Mucosa of descending colon (tissue), 3 donors: ENCODE measurements at places on chromosomes 4 and X. TPM values are rescaled to one million over a fixed set of nuclear protein-coding genes. Genes with fewer than 3 reads are reported as not detected.

Gene BANK1
- 1.1 TPM for total RNA-seq

Gene NUDT9
- 35.8 TPM for total RNA-seq

Gene GPRIN3
- total RNA-seq, result 23.7 TPM

Gene FRMPD4
- total RNA-seq, result 3.4 TPM

Gene NEUROG2
- not detected for total RNA-seq

Gene SLC38A5
- total RNA-seq, result 7.3 TPM

Gene SLC49A3
- total RNA-seq, result 11.5 TPM

Gene SH3D19
- total RNA-seq, result 97.5 TPM

Gene FGB
- total RNA-seq, result 0.63 TPM

DNA sequence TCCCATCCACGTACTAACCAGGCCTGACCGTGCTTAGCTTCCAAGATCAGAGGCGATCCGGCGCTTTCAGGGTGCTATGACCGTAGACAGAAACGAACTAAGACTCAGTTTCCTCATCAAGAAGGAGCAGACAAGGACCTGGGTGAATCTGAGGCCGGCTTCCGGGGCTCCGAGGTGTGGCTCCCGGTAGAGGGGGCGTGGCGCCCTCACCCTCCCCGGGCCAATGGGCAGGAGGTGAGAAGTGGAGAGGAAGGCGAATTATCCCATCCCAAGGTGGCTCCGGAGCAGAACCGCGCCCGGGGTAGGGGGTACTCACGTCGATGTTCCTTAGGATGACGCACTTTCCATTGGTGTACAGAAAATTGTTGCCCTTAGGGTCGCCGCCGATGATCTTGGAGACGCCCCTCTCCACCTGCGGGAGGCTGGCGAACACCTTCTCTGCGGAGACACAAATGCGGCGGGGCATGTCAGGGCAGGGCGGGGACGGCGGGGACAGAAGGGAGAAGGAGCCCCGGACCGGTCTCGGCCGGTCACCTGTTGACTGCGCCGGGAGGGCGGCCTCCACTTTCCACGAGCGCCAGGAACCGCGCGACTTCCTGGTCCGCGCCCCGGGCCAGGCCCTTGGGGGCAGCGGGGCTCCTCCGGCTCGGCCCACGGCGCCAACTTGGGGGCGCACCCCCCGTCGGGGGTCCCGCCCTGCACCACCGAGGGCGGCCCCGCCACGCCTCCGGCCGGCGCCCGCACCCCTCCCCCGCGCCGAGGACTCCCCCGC lies 616 bp downstream of the WDR1 start:
- DNase-seq, result peak; percentile 87

DNA sequence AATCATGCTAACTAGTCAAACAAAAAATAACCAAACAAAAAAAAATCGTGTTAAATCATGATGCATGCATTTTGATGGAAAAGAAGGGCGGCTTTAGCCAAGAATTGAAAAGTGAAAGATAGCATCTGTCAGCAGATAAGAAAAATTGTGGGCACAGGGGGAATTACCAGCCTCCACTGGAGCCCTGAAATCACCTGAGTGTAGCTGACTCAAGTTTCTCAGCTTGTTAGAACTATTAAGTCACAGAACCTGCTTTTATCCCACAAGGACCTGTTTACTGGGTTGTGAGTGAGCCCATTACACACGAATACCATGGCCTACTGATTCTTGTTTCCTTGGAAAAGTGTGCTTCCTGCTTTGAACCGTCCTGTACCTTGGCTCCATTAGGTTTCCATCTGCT lies 85.2 kb downstream of the COX18 start:
- DNase-seq, result no peak

GRCh38 chr4:66693694-66694093 lies 851.6 kb downstream of the CENPC start:
- DNase-seq, result no peak

GRCh38 chrX:30525732-30526131 lies 51.8 kb downstream of the TASL start:
- DNase-seq, result no peak

DNA sequence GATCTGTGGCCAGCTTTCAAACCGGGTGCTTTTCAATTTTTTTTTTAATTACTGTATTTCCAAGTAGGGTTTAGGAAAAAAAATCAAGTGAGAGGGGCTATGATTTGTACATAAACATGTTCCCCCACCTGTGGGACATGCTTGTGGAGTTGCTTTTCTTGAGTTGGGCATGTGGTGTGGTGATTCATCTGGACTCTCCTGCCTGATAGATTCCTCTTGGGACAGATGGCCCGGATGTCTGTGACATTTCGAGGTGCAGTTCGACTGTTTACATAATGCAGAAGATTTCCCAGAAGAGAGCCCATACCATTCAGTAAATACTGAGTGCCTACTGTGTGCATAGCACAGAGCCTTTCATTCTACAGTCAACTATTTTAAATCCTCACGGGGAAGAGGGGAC lies 49.9 kb downstream of the DOCK11 start:
- no peak for DNase-seq

DNA sequence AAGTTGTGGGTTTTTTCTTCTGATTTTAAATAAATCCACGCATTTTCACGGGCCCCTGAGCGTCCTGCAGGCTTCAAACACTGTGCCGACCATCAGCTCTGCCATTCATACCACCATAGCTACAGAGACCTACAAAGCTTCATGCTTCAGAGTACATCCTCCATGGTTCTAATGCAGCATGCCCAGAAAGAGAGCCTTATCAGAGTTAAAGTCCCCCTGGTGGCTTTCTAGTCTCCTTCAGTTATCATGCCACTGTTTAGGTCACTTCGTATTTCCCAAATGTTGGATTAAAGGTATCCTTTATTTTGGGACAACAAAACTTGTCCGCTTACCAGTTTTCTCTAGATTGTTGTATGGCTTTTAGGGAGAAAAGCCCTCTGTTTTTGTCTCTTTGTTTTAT lies 66.7 kb upstream of the VCX2 start:
- DNase-seq, result no peak

DNA sequence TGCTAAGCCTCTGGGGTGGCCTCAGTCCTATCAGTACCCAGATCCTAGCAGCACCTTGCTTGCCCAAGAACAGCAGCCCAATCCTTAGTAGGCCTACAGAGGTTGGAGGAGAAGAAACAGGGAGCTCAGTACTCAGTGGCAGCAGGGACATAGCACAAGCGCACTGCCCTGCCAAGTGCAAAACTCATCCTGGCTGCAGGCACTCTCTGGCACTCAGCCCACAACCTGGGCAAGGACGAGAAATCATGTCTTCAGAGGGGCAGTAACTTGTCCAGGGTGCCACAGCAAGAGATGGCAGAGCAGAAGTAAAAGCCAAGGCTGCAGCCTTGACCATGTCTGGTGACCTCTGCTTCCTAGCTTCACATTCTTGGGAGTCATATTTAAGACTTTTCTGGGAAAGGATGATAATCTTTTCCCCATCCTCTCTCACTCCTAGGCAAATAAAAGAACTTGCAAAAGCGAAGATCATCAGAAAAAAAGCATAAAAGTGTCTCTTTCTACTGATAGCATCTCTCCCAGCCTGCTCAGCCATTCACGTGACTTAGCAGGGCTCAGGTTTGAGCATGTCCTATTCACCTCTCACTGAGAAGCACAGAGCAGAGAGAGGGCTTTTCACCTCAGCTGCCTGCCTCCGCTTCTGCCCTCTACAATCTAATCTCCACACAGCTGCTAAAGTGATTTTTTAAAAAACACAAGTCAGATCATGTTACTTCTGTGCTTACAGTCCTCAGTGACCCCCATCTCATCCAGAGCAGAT lies 37.2 kb upstream of the MAGEA4 start:
- DNase-seq, result no peak

GRCh38 chr4:107950746-107951540 lies 19.6 kb downstream of the CYP2U1 start:
- DNase-seq, result no peak

GRCh38 chr4:108247387-108248049 lies 78.8 kb upstream of the LEF1 start:
- no peak for DNase-seq

GRCh38 chrX:3518870-3519269 lies 172.4 kb upstream of the MXRA5 start:
- DNase-seq, result peak; percentile 10

GRCh38 chr4:1413204-1413663 lies 7.0 kb upstream of the NKX1-1 start:
- DNase-seq, result no peak

GRCh38 chr4:77699731-77700210 lies 94.2 kb downstream of the CXCL13 start:
- no peak for DNase-seq

DNA sequence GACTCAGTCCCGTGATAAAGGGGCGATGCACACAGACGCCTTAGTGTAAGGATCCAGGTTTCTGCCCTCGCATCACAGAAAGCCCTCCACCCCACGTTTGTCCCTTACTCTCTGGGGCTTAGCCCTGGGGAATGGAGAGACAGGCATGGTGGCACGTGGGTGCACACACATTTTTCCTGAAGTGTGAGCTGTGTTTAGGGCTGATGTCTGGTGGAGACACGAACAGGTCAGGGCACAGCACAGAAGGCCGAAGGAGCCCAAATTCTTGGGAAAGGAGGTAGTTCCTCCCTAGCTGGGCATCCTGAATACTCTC lies 84.3 kb upstream of the DHRSX start:
- DNase-seq, result no peak

- DNase-seq, result no peak
These were observed 393.4 kb downstream of the MID1IP1 start for GRCh38 chrX:39194673-39195072.

DNA sequence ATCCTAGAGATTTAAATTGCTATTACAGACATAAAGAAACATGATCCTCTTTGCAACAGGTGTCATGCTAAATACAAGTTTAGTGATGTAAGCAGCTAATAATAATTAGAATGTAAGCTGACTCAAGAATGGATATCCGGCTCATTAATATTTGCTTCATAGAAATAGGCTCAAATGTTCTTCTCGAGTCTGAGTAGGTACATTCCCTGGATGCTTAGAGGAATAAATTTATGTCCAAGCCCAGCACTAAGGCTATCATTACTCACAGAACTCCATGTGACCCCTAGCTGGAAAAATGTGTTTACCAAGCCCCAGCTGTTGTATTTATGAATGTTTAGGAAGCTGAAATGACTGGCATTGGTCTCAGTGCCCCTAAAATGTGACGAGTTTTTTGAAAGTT lies 87.6 kb upstream of the TSPAN7 start:
- no peak for DNase-seq

GRCh38 chr4:150680651-150681050 lies 98.7 kb downstream of the MAB21L2 start:
- no peak for DNase-seq

DNA sequence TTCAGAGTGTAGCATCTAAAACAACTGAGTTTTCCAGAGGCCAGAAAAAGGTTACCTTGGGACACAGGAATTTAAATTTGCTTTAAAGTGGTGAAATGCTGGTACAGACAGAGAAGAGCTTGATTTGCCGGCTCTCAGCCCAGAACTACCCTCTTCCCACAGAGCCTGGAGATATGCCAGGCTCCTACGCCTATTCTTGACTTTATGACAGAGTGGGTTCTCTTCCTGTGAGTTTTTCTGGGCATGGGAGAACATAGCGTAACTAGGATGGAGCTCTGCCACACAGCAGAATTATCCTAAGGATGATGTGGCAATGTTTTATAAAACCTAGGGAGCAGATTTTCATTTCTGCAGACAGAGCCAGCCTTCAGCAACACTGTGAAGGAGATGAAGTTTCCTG lies 241.8 kb downstream of the GRIA3 start:
- DNase-seq, result no peak

GRCh38 chr4:110270492-110271197 lies 72.2 kb upstream of the ELOVL6 start:
- no peak for DNase-seq

DNA sequence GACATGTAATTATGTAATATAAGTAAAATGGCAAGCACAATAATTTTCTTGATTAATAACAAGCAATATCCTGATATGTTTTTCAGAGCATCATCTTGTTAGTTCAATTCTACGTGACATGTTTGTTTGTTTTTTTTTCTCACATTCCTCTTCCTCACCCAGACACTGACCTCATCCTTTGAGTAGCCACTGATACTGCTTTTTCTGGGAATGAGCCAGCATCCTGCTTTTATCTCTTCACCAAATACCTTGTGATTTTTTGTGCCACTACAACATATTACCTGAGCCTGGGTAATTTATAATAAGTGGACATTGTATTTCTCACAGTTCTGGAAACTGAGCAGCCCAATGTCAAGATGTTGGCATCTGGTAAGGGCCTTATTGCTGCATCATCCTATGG lies 484.0 kb downstream of the NAF1 start:
- no peak for DNase-seq

- peak; percentile 81 for DNase-seq
These were observed 55.8 kb upstream of the BCOR start for GRCh38 chrX:40153345-40154249.

DNA sequence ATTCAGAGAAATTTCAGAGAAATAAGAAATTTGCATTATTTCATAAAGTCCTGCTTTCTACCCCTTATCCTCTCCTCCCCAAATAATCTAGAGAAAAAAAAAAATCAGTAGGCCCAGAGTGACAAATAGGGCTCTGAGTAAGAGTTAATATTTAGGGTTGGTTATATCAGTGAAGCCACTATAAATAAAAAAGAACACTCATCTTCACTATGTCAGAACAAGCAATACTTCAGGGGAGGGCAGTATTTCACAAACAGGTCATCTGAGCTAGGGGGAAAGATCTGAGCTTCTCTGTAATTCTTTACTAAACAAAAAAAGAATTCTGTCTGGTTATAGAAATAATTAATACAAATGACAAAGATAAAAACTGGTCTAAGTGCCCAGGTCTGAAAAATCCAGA lies 39.4 kb downstream of the PDE5A start:
- DNase-seq, result no peak

DNA sequence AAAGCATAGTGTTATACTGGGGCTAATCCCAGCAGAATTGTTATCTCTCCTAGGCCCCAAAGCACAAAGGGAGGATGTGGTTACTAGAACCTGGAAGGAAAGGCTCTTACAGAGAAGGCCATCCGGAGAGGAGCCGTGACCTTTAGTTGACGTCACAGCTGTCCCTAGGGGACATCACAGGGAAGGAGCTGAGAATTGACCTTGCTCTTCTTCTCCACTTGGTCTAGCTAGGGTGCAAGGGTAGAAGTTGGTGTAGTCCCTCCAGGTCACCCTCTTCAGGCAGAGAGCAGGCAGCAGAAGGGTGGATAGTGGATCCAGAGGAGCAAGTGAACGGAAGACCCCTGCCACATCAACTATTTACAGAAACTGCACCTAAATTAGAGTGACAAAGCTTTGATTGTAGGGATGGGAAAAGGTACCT lies 22.8 kb upstream of the FGF2 start:
- no peak for DNase-seq

- DNase-seq, result no peak
These were observed 29.7 kb upstream of the ADH6 start for GRCh38 chr4:99248714-99249113.
